Stimulated activated CD4-positive, alpha-beta T cell treated with anti-CD3 and anti-CD28 coated beads, Interleukin-2, amount 100 ng/mL, for 24 hours (primary cell): ENCODE measurements at places on chromosomes 13 and 19.
A peak's percentile ranks its signal among the peaks of the same experiment; 100 is the strongest.

DNA sequence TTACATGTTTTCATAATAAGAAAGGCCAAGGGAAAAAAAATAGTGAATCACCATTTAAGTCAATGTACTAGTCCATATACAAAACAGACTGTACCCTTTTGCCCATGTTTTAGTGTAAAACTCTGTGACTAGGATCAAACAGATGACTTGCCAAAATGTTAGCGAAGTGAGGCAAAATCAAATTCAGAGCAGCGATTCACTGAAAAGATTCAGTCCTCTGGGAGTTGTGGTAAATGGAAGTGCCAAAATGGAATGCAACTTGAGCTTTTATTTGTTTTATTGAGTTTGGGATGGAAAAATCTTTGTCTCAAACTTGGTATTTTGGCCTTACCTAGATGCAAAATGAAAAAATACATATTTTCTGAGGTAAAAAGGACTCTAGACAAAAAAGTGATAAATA, 9.1 kb downstream of the CDADC1 start:
- no peak for DNase-seq

- no peak for DNase-seq
These were observed 174.1 kb upstream of the STARD13 start for GRCh38 chr13:33459702-33460101.

- no peak for DNase-seq
These were observed 13.0 kb downstream of the RBM26 start for GRCh38 chr13:79392882-79393563.

- no peak for DNase-seq
These were observed 216.0 kb upstream of the SERP2 start for GRCh38 chr13:44157606-44158005.

DNA sequence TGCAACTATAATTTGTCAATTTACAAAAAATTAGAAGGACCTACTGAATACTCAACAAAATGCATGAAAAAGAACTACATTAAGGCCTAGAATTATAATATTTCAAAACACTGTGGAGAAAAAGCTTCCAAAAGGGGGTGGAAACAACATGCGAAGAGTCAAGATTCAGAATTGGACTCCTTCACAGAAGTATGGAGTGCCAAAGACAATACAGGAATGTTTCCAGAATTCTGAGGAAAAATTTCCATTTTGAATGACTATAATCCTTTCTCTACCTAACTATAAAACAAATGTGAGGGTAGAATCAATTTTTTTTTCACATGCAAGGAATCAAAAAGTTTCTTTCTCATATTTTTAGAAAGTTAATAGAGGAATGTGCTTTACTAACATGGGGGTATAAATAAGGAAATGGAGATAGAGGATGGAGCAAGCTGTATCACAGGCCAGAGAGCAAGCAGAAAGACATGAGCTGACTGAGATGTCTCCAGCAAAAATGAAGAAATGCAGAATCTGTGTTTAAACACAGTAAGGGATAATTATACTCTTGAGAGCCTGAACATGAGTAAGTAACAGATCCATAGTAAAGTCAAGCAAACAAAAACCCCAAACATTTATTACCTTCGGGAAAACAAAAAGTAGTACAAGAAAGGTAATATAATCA, 39.5 kb upstream of the SMAD9 start:
- no peak for DNase-seq

- DNase-seq = no peak
These were observed 12.6 kb upstream of the ZNF681 start for GRCh38 chr19:23771316-23771715.

GRCh38 chr13:105448811-105449210, 1086.7 kb downstream of the EFNB2 start:
- DNase-seq = no peak

- no peak for DNase-seq
These were observed 13.7 kb downstream of the EPHX3 start for GRCh38 chr19:15218501-15218900.

- no peak for DNase-seq
These were observed 875.4 kb upstream of the SLC10A2 start for GRCh38 chr13:103941506-103942140.

DNA sequence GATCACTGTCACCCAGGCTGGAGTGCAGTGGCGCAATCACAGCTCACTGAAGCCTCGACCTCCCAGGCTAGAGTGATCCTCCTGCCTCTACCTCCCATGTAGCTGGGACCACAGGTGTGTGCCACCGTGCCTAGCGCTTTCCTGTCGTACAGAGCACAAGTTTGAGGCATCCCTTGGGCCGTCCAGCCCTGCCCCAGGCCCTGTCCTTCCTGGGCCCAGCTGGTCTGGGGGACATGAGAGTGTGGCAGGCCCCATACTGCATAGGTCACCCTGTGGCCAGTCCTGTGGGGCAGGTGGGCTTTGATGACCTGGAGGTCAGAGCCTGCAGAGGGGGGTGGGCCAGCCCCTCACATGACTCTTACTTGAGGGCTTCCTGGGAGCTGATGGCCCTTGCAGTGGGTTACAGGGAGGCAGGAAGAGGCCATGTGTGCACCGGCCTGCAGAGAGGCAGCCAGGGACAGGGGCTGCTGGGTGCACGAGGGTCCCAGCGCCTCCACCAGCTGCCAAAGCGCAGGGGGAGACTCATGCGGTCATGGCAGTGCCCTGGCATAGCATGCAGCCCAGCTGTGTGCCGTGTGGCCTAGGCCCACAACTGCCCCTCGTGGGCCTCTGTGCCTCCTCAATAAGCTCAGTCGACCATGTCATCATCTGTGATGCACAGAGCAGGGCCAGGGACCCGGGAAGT, 61.4 kb downstream of the KDM4B start:
- peak; percentile 23 for DNase-seq

- DNase-seq = no peak
These were observed 5.3 kb upstream of the SLC35E1 start for GRCh38 chr19:16577531-16577985.

GRCh38 chr13:34085204-34085603, 267.3 kb downstream of the RFC3 start:
- no peak for DNase-seq

- DNase-seq = no peak
These were observed 788.4 kb upstream of the PRR20A start for GRCh38 chr13:56352361-56352760.

GRCh38 chr19:35783469-35784434, 8.4 kb downstream of the ARHGAP33 start:
- DNase-seq = no peak

GRCh38 chr13:99307648-99308339, 595 bp upstream of the GPR183 start:
- DNase-seq = peak; percentile 81

GRCh38 chr13:89968470-89968869, 1379.0 kb upstream of the MIR17HG start:
- DNase-seq = no peak

- DNase-seq = no peak
These were observed 324.8 kb upstream of the PCDH9 start for GRCh38 chr13:67554746-67555452.

- no peak for DNase-seq
These were observed 35.5 kb upstream of the LDLR start for GRCh38 chr19:11053817-11054195.

DNA sequence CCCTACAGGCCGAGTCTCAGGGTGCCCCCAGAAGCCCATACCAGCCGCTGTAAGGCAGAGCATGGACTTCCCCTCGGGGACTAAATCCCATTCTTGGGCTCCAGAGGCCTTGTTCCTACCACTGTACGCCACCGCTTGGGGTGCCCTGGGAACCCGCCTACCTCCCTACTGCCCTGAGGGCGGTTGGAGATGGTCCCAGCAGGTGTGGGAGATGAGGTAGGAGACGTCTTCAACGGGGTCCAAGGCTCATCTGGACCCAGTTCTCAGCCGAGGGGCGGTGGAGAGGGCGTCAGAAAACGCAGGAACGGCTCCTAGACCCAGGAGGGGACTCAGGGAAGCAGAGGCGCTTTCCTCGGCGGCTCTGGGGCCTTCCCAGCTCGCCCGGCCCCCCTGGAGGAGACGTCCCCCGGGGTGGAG, 833 bp upstream of the ZIK1 start:
- no peak for DNase-seq

DNA sequence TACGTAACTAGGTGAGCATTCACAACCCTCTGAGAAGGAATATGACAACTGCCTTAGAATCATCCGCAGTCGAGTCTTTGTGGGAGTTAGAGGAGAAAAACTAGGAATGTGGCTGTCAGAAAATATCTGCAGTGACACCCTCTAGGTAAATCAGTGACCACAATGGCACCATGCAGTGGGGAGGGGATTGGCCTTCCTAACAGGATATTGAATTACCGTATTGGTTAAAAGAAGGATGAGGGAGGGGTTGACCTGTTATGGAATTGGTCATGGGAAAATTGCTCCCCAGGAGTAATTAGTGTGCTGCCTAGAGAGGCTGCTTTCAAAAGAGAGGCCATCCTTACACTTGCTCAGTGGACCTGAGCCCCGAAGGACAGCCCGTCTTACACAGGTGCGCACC, 205.6 kb upstream of the SOX1 start:
- DNase-seq = no peak

GRCh38 chr19:9406798-9407352, 28.5 kb downstream of the ZNF266 start:
- peak; percentile 71 for DNase-seq

DNA sequence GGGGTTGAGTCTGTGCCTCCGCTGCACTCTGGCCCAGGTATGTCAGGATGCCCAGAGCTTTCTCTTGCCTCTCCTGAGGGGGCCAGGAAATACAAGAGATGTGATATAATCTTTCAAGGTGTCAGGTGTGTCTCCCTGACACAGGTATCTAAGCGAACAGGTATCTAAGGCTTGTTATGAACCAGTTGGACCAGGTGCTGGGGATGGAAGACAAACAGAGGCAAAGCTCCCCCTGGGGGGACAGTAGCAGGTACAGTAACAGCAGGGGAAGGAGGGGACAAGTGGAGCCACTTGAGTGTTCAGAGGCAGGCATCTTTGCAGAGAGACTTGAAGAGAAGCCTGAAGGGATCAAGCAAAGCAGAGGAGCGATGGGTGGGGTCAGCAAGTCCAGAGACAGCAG, 2.6 kb downstream of the LENG1 start:
- DNase-seq = no peak

DNA sequence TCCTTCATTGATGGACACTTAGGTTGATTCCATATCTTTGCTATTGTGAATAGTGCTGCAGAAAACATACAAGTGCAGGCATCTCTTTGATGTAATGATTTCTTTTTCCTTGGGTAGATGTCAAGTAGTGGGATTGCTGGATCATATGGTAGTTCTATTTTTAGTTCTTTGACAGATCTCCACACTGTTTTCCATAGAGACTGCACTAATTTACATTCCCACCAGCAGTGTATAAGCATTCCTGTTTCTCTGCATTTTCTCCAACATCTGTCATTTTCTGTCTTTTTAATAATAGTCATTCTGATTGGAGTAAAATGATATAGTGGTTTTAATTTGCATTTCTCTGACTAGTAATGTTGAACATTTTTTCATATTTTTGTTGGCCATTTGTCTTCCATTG, 116.7 kb downstream of the LMO7 start:
- no peak for DNase-seq

- no peak for DNase-seq
These were observed 158.1 kb downstream of the SUCLA2 start for GRCh38 chr13:47843005-47843404.

DNA sequence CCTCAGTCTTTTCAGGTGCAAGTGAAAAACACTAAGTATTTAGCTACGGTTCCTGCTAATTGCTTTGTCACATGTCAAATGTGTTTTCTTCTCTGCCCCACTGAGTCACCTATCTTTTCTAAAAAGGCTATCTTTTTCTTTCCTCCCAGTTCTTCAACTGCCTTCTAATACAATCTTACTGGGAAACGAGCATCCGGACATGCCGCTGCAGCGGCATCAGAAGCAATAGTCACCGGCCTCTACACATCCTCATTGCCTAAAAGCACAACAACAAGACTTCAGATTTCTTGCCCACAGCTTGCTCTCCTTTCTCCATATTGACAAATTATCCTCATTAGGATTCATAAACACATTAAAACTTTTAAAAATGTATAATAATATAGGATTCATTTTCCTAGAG, 1.2 kb downstream of the PCDH9 start:
- DNase-seq = no peak

GRCh38 chr19:30076751-30077670, 135.0 kb downstream of the URI1 start:
- no peak for DNase-seq

DNA sequence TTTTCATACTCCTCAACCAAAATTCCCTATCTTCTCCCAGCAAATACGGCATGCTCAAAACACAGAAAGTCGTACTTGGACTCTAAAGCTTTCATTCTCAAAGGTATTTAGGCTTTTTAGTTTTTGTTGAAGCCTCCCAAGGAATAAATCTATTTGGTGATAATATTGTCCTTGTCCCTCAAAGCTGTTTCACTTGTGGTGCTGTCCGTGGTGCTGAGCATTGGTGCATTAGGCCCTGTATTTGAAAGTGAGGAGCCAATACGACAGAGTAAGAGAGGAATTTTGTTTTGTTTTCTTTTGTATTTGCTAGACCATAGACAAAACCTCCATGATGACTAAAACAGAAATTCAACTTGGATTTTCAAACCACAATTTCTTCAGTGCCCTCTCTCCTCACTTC, 3.2 kb upstream of the LGALS13 start:
- DNase-seq = peak; percentile 30
